ENCODE measurements at places on chromosomes 16 and 17. TPM values are rescaled to one million over a fixed set of nuclear protein-coding genes. Genes with fewer than 3 reads are reported as not detected.

DNA sequence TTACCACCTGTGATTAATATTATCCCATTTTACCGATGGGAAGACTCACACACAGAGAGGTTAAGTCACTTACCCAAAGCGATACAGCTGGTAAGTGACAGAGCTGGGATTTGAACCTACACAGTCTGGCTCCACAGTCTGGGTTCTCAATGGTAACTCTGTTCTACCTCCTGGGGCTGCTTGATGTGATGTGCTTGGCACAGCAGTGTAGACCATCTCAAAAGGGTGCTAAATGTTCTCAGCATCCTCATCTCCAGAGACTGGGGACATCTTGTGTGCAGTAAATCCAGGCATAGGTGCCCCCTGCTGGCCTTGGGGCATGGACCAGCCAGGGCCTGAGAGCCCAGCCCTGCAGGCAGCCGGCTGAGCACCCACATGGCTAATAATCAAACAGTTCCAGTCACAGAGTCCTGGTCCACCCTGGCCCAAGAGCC lies 15.4 kb upstream of the KATNB1 start:
- no peak for DNase-seq

DNA sequence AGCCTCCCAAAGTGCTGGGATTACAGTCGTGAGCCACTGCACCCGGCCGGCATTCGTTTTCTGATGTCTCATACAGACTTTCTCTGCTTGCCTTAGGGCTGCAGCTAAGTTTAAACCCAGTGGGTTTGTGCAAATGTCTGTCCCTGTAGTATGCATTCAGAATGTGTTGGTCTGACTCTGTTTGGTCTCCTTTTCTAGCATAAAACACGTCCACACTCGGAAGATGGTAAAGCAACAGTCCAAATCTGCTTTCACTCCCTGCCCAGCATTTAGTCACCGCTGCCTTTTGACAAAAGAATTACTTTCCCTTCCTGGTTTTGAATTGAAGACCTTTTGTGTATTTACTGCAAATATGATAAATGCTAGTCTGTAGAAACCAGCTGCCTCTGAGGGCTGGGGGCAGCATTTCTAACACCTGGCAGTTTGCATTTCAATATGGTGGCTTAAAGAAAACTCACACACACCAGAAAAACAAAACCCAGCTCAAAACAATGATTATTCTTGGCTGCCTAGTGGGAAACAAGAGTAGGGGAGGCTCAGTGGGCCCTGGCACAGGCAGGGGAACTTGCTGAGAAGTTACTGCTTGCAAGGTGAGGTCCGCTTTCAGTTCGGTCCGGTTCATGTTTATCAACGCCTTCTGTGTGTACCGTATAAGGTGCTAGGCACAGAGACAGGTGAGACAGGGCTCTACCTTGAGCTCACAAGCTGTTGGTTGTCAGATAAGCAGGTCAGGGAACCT lies 56.9 kb downstream of the MSI2 start:
- DNase-seq = no peak

DNA sequence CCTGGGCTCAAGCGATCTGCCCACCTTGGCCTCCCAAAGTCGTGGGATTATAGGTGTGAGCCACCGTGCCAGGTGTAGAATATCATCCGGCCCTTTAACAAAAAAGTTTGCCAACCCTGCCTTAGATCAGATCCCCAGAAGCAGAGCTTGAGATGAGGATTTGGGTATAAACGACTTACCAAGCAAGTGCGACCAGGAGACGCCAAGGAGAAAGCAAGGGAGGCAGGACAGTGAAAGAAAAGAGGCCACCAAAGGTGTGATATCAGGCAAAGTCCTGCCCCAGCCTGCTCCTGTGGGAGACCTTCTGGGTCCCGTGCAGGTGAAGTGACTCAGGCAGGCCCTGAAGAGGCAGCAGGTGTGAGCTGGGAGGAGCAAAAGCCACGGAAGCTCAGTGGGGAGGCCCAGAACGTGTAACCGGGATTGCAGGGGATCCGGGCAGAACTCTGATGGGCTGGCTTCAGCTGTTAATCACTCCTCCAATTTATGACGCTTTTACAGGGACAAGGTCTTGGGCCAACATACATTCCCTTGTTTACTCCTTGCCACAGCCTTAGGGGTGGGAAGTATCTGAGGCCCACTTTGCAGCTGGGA lies 14.1 kb upstream of the CALB2 start:
- no peak for DNase-seq

DNA sequence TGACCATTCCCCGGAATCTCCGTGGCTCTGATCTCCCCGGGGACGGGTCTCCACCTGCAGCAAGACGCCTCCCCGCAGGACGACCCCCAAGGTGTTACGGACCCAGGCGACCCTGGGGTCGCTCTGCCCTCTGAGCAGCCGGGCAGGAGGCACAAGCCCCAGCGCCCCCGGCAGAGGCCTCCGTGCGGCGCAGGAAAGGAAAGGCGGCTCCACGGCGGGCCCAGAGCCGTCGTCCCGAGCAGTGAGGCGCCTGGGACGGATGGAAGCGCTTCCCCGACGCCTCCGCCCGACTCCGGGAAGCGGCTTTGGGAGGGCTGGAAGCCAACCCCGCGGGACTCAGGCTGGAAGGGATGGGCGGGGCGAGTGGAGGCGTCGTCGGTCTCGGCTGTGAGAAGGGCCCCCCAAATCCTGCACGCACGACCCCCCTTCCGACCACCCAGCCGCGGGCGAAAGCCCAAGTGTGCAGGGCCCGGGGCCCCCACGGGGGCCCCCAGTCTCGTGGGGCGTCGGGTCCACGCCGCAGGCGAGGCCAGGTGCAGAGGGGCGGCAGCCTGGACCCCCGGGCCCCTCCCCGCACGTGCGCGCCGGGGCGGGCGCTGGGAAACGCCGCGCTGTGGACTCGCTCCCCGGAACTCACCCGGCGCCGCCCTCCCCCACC lies 32.7 kb upstream of the RPH3AL start:
- peak; percentile 15 for DNase-seq

- no peak for DNase-seq
Observed at GRCh38 chr16:85573045-85573695, 40.0 kb upstream of the GSE1 start.

- no peak for DNase-seq
Observed at GRCh38 chr17:55294042-55294751, 29.4 kb downstream of the HLF start.

GRCh38 chr17:80766290-80766855 lies 221.7 kb downstream of the RPTOR start:
- no peak for DNase-seq

DNA sequence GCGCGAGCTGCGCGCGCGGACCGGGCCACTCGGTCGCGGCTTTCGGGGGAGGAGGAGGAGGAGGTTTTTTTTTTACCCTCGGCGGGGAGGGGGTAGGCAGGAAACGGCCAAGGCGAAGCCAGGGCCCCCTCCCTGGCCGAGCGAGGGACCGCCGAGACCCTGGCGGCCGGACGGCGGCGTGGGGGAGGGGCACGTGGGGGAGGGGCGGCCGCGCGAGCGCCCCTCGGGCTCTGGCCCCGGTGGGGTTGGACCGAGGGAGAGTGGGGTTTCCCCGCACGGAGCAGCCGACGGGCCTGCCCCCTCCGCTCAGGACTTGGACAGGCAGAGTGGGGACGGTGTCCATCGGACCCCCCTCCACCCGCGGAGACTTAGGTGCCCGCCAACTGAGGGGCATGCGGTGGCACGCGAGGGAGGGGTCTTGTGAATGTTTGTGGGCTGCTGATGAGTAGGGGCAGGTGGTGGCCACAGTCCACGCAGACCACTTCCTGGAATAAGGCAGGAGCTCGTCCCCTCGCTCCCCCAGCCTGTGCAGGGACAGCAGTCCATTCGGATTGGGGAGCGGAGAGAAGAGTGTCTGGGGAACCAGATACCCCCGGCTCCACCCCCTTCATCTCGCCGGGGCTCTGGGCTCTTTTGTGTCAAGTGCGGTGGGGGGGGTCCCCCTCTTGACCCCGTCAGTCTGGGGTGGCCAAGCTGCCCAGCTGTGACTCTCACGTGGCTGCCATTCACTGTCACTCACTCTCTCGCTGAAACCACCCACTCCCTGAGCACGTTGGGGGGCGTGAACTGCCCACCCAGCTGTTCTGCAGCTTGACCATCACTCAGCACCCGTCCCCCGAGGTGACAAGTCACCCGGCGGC lies 3.0 kb upstream of the CHD3 start:
- DNase-seq = no peak

Gene TNS4
- 24.8 TPM for polyA plus RNA-seq

Gene KCTD19
- 0.34 TPM for polyA plus RNA-seq

Measured in thymus (tissue), 14 donors.